Activated T-cell treated with anti-CD3 and anti-CD28 coated beads, Interleukin-2, amount 50 U/mL, for 72 hours (primary cell): ENCODE measurements at places on chromosomes 7 and 10. TPM values are rescaled to one million over a fixed set of nuclear protein-coding genes. Genes with fewer than 3 reads are reported as not detected.

GRCh38 chr7:143906895-143907294 is 4.9 kb upstream of the TCAF1 start:
- no peak for DNase-seq

- DNase-seq = no peak
Observed at GRCh38 chr7:116399819-116400218, 99.7 kb upstream of the CAV2 start.

- no peak for DNase-seq
Observed at GRCh38 chr10:33114451-33114952, 156.5 kb upstream of the ITGB1 start.

DNA sequence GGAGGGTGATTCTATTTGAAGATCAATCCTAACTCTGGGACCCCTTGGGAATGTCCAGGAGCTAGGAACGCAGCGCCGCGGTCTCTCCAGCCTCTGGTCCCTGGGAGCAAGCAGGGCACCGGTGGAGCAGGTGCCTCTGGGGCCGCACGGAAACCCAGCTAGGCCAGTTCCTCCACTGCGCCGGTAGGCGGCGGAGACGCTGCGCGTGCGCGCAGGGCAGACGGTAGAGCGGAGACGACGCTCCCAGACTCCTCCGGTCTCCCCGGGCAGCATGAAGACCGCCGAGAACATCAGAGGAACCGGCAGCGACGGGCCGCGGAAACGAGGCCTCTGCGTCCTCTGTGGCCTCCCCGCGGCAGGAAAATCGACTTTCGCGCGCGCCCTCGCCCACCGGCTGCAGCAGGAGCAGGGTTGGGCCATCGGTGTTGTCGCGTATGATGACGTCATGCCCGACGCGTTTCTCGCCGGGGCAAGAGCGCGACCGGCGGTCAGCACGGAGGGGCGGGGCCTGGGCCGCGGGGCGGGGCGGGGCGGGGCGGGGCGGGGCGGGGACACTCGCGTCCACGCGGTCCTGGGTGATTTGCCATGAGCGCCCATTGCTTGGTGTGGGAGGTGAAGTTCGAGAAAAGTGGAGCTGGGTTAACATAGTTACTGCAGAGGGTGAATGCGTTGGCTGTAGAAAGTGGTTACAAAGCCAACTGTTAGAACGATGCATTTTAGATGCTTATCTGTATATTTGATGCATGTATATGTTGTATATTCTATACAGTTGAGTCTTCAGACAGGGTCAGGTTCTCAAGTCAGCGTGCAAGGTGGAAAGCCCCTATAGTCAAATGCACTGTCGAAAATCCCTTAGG is at the start of gene PSTK:
Gene PSTK, plus strand, starts transcription at position 193 of the 857 bp plus-strand sequence. Its CDS starts 79 bp downstream, at position 272.
- DNase-seq = peak; percentile 88

DNA sequence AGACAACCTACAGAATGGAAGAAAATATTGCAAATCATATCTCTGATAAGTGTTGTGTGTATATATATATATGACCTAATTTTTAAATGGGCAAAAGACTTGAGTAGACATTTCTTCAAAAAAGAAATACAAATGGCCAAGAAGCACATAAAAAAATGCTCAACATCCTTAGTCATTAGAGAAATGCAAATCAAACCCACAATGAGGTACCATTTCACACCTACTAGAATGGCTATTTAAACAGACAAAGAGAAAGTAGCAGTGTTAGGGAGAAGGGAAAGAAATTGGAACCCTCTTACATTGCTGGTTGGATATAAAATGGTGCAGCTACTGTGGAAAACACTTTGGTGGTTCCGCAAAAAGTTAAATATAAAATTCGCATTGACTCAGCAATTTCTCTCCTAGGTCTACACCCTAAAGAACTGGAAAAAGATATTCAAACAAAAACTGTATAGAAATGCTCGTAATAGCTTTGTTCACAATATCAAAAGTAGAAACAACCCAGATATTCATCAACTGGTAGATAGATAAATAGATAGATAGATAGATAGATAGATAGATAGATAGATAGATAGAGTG is 16.3 kb downstream of the ACSL5 start:
- no peak for DNase-seq

DNA sequence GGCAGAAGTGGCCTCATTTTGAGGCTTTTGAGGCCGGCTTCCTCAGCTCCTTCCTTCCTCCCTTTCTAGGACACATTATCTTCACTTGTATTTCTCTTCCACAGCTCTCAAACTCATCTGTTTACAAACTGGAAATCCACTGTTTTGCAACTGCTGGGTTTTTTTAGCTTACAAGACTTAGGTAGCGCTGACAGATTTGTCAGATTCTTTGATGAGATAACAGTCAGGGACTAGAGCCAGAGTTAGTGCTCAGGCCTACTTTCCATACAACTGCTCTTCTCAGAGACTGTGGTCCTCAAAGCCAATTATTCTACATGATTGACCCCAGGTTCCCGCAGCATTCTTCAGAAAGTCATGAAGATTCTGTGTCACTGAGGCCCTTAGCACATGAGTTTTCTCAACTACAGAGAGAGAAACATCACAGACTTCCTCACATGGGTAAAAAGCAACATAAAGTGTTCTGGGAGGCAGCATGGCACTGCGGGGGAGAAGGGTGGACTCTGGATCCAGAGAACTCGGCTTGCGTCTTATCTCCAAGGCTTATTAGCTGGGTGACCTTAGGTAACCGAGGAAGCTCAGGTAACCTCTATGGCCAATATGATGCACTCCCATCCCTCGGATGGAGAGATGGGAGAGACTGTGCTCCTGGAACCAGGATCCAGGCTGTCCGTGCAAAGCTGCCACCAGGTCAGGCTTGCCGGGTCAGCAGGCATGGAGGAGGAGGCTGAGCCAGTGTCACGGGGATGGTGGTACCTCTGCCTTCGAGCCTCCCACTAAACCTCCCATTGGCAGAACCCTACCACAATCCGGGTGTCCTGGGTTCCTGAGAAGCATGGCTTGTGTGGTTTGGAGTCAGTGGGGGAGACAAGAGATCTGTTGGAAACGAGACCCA is 10.5 kb downstream of the DDC start:
- no peak for DNase-seq

- no peak for DNase-seq
Observed at GRCh38 chr10:62764011-62764410, 40.5 kb upstream of the ADO start.

DNA sequence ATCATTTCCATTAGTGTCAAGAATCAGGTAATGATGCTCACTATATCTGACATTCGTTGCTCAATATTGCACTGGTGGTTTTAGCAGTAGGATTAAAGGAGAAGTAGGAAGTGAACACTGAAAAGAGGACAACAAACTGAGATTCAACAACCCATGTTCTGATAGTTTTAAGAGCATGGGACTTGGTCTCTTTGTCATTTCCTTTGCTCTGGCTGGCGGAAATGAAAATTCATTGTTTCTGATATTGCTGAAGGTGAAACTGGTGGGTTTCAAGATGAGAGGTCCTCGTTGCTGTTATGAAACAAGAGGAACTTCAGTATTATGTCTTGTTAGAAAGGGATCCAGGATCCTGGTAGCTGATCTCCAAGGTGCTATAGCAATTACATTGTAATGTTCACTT is 129.0 kb downstream of the DNAH11 start:
- DNase-seq = peak; percentile 15

DNA sequence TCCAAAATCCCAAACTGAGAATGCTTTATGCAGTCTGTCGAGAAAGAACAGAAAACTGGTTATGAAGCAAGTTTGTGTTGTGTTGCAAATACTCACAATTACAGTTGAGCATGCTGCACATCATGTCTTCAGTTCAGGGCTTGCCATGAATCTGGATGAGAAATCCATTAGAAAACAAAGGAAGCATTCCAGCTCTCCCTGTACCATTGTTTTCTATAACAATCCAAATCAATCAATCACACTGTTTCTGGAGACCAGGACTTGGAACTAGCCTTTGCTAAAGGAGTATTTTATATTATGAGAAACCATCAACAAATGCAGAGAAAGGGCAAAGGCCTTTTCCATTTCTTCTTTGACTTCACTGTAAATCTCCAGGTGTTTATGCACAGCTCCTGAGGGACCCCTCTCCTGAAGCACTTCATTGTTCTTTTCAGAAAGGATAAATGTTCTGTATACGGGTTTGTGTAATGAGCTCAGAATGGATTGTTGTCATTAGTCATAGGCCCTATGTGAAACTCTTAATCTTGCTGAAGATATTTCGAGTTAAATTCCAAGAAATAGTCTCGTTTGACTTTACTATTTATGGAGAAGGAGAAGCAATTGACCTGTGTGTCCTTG is 364.7 kb upstream of the POM121L12 start:
- DNase-seq = no peak

DNA sequence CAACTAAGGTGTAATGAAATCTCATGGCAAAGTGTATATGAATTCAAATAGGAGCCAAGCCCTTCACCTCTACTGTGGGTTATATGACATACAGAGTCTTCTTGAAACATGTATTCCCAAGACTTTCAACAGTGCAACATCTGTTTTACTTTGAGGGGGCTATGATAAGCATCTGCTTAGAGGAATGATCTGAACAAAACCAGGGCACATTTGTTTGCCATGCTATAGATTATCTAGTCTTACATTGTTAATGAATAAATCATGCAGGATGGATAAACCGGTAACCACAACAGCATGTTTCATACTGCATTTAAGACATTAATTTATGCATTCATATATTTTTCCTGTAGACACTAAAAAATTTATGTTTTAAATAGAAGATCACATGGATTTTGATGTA is 1021.9 kb downstream of the LRMDA start:
- DNase-seq = no peak

GRCh38 chr7:80403686-80404241 is 108.1 kb downstream of the GNAT3 start:
- DNase-seq = no peak

GRCh38 chr7:66539902-66540375 is 88.7 kb upstream of the KCTD7 start:
- no peak for DNase-seq

The OR2F2 gene
- total RNA-seq = not detected
